ENCODE measurements at places on chromosomes 4 and X.

- DNase-seq: no peak
These were observed 31.6 kb upstream of the NAP1L5 start for GRCh38 chr4:88729146-88729760.

DNA sequence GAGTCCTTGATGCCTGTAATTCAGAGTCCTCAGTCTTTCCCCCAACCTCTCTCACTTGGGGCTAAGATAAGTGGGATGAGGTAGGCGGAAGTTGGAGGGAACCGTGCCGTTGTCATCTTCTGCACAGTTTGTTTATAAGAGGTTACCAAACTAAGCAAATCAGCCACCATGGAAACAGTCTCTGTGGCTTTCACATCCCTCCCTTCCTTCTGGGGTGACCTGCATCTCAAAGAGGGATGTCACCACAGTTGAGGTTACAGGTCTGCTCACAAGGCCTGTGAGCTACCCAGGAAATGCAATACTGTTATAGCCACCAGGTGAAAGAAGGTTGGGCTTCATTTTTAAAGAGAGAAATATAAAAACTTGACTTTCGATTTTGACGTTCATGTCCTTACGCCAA, 26.3 kb downstream of the RTL5 start:
- peak; percentile 77 for DNase-seq

GRCh38 chrX:50579955-50580354, 109.3 kb upstream of the DGKK start:
- no peak for DNase-seq

GRCh38 chrX:25275159-25275558, 259.4 kb upstream of the ARX start:
- no peak for DNase-seq

- no peak for DNase-seq
These were observed 14.7 kb downstream of the GRPR start for GRCh38 chrX:16138108-16138427.

DNA sequence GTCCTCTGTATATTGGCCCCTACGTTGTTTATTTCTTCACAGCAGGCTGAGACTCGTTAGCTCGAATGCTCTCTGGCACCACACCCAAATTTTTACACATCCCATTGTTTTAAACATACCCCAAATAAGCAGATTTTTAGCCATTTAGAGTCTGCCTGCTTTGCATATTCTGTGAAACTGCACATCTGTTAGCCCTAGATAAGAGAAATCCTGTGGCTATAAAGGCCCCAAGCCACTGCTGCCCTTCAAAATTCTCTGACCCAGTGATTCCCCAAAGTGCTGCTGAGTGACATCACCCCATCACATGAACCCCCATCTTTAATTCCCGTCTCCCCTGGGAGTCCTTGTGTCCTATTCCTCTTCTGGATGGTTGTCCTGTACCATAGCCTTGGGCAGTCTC, 20.8 kb downstream of the TEX13C start:
- DNase-seq: no peak

DNA sequence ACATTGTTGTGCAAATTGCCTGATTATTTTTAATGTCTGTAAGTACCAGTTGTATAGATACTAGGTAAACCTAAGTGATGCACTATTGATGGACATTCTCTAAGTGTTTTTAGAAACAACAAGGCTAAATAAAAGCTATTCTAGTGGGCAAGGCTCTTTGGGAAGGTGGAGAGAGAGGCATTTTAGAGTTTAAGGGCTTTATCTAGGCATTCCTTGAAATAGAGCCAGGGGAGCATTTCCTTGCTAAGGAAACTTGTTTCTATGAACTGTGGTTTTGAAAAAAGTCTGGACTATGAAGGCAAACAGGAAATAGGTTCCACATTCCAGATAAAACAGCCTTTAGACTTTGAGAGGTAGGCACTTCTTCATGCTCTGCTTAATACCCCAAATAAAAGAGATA, 23.8 kb downstream of the BMX start:
- DNase-seq: no peak

DNA sequence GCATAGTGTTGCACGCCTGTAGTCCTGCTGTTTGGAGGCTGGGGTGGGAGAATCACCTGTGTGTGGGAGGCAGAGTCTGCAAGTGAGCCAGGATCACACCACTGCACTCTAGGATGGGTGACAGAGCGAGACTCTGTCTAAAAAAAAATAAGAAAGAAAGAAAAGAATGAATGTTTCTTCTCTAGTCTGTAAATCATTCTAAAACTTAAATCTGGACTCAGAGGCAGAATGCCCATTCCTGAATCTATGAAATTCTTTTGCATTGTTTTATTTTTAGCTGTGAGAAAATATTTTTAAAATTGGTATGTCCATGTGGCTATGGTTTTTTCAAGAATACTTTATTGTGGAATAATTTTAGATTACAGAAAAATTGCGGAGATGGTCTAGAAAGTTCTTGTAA, 49.3 kb downstream of the RAPGEF2 start:
- DNase-seq: no peak

DNA sequence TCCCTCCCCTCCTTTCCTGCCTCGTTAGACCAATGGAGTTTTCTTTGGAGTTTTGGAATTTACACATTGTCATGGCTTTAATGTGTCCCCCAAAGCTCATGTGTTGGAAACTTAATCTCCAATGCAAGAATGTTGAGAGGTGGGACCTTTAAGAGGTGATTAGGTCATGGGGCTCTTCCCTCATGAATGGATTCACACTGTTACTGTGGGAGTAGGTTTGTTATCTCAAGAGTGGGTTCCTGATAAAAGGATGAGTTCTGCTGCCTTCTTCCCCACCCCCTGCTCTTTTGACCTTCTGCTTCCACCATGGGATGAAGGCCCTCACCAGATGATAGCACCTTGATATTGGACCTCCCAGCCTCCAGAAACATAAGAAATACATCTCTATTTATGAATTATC, 16.8 kb downstream of the MORF4L2 start:
- no peak for DNase-seq

DNA sequence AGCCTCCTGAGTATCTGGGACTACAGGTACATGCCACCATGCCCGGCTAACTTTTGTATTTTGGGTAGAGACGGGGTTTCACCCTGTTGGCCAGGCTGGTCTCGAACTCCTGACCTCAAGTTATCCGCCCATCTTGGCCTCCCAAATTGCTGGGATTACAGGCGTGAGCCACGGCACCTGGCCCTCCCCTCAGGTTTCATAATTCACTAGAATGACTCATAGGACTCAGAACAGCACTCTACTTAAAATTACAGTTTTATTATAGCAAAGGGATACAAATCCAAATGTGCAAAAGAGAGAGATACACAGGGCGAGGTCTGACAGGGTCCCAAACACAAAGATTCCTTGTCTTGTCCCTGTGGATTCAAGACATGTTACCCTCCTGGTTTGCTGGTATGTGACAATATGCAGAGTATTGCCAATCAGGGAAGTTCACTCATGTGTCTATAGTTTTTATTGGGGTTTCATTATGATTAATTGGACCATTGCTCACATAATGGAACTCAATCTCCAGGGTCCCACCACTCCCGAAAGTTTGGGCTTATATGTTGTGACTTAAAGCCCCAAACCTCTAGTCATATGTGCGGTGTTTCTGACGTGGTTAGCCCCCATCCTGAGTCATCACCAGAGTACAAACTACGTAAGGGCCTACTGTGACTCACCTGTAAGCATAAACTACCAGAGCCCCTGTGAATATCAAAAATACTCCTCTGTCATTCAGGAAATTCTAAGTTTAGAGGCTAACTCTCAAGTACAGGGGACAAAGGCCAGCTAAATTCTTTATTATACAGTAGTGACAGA, 5.2 kb downstream of the YIPF6 start:
- DNase-seq: peak; percentile 81

DNA sequence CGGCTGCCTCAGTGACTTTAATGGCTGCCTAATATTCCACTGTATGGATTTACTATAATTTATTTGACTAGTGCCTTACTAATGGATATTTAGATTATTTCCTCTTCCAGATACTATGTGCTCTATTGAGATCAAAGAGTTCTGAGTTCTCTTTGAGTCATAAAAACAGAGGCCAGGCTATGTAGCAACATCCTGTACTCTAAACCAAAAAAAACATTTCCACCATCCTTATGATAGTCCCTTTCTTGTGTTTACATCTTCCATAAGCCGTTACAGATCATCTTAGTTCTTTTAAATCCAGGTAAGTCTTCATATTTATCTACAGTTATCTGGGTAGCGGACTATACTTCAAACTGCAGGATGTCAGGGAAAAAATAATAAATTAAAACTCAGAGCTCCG, 56.6 kb upstream of the TMEM184C start:
- DNase-seq: no peak

DNA sequence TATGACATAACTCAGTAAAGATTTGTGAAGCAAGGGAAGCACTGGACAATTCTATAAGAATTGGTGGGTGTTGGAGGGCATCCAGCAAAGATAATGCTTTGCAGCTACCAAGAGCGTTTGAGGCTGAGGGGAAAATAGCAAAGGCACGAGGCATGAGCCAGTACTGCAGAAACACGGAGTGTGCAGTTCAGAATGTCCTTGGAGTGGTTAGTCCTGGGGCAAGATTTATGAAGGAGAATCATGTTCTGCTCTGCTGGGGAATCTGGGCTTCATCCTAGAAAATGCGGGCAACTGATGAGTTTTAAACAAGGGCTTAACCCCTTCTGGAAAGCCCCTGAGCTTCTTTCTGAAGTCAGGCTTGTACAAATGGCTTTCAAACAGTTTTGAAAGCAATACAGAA, 452.5 kb downstream of the IL15 start:
- DNase-seq: no peak

DNA sequence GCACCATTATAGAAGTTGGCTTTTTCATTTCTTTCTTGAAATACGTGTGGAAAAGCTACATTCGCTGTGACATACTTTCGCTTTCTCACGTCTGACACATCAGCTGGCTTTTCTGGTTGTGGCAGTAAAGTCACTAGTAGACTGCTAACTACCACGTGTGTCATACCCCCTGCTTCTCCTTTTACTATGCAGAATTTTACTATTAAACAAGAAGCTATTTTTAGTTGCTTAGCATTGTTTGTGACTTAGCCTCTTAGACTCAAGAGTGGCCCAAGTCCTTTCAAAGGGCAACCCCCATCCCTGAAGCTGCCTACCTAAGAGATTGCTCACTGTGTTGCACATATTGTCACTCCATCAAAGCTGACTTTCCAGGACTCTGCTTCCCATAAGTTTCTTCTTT, 2.1 kb upstream of the IL2 start:
- peak; percentile 73 for DNase-seq

GRCh38 chr4:1945124-1945895, 63.5 kb downstream of the NELFA start:
- DNase-seq: no peak

DNA sequence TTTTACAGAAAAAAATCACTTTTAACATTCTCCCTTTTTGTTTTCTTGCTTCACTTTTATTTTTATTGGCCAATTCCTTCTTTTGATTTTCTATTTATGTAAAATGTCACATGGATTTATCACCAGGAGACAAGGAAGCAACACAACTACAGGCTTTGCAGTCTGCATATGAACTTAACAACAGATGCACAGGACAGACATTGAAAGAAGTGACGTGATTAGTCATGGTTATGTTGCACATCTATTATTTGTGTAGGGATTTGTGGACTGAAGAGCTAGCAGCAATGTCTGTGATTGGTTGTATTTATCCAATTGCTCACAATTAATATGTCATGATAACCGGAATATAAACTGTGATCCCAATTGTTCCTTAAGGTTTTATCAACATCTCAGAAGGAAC, 147.8 kb upstream of the KLF3 start:
- no peak for DNase-seq

DNA sequence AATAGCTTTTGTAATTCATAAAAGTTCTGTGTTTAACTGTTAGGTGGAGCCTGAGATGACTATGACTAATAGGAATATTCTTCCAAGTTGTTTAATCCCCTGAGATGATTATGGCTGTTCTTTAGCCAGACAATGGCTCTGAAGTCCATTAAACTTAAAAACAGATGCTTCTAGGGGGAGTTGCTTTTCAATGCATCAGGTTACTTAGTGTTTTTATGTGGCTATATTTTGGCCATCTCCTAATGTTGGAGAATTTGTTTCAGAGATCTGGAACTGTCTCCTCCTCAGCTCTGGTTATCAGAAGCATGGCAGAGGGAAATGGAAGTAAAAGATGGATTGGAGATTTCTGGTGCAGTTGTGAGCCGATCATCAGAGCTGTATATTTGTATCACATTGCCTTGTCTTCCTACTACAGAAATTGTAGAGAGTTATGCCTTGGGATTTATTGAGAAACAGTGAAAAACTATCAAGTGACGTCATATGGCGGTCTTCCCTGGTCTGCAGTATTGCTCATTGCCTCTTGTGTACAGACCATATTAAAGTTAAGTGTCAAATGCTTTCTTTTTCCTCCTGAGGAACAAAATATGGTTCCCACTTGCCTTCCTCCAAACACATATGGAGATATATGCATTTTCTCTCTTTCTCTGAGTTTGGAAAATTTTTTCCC, 29.8 kb downstream of the SGMS2 start:
- no peak for DNase-seq

DNA sequence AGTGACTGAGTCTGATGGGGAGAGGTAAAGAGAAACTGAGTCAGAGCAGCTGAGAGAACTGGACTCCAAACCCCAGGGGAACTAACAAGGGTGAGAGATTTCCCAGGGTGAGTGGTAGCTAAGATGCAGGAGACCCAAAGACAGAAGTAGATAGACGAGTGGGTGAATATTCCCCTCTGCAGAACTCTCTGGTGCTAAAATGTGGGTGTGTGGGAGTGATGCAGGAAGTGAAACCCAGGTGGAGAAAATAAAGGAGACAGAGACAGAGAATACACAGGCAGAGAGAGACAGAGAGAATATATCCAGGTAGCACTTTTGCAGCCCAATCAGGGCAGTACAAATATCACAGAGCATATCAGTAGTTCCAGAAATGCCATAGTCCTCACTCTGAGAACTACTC, 212.5 kb upstream of the ZIC3 start:
- no peak for DNase-seq

DNA sequence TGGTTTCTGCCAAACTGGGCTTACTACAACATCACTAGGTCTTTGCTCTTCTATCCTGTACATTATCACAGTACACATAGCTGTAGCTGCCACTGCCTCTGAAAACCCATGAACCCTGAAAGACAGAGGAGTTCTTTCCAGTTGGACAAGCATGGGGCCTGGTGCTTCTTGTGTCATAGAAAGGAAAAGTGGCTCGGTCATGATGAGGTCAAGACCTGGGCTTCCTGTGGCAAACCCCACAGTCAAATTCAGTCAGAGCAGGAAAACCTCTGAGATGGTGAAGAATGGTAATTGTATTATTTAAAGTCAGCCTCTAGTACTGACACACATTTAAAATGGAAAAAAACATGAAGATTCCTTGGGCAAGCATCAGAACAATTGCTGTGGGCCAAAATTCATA, 133.3 kb upstream of the PRPS2 start:
- no peak for DNase-seq

GRCh38 chr4:147220833-147221232, 260.1 kb upstream of the EDNRA start:
- DNase-seq: no peak

- no peak for DNase-seq
These were observed 58.9 kb downstream of the HTRA3 start for GRCh38 chr4:8328456-8328855.
